HCEC 1CT (cell line): ENCODE measurements at places on chromosomes 5 and 9.

DNA sequence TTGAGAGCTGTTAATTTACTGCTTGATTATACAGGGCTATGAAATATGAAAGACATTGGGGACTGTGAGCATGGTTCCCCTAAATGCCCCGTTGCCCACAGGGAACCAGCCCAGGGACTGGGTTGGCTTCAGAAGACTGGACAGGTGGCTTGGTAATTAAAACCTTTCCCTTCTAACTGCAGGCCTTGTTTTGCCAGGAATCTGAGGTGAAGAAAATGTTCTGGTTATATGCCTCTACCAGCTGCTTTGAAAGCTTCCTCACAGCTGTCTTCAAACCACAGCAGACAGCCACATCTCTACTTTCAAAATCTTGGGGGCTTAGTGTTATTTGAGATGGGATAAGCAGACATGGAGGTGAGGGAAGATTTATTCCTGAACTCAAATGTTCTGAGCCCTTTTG lies 153.3 kb upstream of the SPRY4 start:
- DNase-seq: no peak

- DNase-seq: no peak
Measured at GRCh38 chr5:168590666-168591065, 11.5 kb upstream of the PANK3 start.

DNA sequence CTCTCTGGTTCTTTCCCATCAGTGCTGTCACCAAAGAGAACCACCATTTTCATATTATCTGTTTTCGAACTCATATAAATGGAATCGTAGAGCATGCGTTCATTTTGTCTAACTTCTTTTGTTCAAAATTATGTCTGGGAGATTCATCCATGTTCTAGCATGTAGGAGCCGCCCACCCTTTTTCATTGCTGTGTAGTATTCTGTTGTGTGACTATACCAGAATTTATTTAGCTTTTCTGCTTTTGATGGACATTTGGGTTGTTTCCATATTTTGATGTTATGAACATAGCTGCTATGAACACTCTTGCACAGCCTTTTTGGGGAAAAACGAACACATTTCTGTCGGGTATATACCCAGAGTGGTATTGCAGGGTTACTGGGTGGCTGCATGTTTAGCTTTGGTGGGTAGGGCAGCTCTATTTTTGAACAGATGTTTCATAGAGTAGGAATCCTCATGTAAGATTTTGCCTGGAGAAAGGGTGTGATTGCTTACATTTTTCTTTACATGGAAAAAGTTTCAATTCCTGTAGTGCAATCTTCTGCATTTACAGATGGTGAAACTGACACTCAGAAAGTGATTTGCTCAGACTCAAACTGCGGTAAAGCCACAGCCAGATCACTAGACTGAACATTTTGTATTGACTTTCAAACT lies 100.2 kb upstream of the IL12B start:
- no peak for DNase-seq

DNA sequence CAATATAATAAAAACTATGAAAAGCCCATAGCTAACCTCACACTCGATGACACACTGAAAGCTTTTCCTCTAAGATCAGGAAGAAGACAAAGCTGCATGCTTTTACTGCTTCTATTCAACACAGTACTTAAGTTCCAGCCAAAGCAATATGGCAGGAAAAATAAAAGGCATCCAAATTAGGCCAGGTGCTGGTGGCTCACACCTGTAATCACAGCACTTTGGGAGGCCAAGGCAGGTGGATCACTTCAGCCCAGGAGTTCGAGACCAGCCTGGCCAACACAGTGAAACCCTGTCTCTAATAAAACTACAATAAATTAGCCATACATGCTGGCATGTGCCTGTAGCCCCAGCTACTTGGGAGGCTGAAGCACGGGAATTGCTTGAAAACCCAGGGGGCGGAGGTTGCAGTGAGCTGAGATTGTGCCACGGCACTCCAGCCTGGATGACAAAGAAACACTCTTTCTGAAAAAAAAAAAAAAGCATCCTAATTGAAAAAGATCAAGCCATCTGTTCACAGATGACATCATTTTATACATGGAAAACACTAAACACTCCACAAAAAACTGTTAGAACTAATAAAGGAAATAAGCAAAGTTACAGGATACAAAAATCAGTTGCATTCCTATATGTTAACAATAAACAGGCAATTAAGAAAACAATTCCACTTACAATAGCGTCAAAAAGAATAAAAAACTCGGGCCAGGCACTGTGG lies 17.9 kb downstream of the ZFR start:
- DNase-seq: no peak

GRCh38 chr5:111372799-111373198 lies 139.5 kb downstream of the STARD4 start:
- no peak for DNase-seq

- DNase-seq: no peak
Measured at GRCh38 chr9:127426756-127427155, 2.6 kb downstream of the ZNF79 start.

DNA sequence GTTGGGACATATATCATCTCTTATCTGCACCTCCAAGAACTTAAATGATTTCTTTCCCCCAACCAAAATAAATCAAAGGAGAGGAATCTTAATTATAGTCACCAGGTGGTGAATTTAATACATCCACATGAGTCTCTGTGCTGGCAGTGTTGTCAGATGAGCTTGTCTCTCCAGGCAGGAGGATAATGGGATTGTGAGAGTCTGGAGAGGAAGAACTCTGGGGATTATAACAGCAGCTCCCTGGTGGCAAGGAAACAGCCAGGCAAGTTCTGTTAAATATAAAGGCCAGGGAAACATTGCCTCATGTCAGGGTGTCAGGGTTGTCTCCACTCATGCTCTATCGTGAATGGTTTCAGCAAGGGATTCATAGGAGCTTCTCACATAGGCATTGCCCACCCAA lies 80.8 kb downstream of the TLR4 start:
- DNase-seq: no peak

DNA sequence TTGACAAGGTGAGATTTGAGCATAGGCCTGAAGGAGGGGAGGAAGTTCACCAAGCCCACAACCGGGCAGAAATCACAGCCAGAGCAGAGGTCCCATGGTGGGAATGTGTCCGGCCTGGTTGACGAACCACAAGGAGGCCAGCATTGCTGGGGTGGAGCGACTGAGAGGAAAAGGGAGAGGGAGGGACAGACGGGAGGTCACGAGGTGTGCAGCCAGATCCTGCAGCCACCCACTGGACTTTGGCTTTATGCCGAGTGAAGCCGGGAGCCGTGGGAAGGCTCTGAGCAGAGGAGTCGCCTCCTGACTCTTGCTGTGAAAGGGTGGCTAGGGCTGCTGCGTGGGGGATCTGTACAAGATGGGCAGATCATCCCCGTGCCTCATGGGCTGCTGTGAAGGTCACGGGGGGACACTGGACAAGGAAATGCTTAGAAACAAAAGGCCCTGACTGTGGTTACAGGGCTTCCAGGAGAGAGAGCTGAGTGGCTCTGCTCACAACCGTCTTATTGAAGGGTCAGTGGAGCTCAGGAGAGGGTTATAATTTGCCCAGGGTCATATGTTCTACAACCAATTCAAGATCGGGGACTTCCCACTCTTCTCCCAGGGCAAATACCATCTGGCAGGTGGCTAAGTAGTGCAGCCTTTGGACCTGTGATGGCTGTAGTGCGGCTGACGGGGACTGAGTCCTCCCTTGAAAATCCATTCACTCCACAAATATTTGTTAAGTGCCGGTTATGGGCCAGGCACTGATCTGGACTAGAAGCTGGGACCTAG lies 15.6 kb upstream of the CD74 start:
- DNase-seq: no peak

GRCh38 chr5:163379298-163380155 lies 57.9 kb upstream of the CCNG1 start:
- peak; percentile 76 for DNase-seq

- DNase-seq: no peak
Measured at GRCh38 chr5:107483231-107484024, 187.3 kb downstream of the EFNA5 start.

DNA sequence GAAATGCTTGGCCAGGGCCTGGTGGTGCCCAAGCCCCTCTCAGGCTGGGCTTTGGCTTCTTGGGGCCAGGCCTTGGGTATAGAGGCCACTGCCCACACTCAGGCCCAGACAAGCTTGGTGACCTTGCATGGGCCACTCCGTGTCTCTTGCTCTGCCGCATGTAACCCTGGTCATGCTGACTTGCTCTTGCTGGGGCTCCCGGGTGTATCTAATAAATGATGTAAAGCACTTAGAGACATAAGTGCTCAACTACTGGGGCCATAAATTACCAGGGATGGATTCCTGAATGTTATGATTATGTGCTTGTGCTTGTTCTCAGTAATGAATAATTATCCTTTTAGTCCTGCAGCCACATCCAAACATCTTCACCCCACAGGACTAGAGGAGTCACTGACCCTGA lies 54.0 kb downstream of the C5orf15 start:
- no peak for DNase-seq

DNA sequence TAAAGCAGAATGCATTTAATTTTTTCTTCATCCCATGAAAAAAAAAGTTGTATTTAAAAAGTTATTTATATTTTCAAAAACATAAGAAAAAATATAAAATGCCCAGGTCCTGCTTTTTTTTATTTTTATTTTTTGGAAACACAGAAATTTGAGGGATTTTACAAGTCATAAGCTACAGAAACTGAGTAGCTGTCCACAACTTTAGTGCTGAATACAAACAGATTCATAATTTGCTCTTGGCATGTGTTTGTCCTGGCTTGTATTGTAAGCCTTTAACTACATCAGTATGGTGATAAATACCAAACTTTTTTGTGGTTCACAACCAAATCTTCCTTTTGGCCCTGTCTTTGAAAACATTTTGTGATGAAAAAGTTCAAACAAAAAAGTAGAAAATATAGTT lies 7.5 kb upstream of the PLCXD3 start:
- peak; percentile 25 for DNase-seq

DNA sequence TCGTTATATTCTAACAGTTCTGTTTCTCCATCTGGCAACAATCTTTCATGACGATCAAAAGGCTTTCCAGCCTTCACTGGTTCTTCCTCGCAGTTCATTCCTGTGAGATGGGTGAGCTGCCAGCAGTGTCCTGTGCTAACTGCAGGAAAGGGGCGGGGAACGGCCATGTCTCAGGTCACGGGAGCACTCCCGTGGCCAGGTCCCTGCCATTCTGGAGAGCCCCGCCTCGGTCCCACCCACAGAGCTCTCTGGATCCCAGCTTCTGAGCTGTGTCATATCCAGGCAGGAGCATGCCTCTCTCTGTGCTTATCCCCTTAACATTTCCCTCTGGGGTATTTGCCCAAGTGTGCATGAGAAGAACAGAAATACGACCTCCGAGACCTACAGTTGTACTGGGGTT lies 297.8 kb upstream of the IRX2 start:
- DNase-seq: no peak

- DNase-seq: no peak
Measured at GRCh38 chr5:37492778-37493555, 113.8 kb downstream of the WDR70 start.

DNA sequence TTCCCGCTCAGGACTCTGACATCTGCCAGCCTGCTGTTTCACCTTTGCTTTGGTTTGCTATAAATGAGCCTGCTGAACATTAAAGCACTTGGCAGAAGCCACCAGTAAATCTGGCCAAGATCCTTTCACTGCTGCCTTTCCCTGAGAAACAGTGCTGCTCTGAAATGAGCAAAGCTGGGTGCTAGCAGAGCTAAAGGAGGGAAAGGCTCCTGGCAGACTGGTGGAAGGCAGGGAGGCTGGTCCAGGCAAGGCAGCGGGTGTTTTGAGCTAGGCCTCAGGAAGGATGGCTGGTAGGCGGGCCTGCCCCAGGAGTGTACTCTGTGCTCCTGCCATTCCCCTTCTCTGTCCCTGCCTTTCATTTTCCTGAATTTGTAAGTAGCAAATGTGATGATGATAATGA lies 52.5 kb upstream of the PTGS1 start:
- no peak for DNase-seq

GRCh38 chr5:124908581-124909451 lies 162.4 kb upstream of the ZNF608 start:
- DNase-seq: no peak

DNA sequence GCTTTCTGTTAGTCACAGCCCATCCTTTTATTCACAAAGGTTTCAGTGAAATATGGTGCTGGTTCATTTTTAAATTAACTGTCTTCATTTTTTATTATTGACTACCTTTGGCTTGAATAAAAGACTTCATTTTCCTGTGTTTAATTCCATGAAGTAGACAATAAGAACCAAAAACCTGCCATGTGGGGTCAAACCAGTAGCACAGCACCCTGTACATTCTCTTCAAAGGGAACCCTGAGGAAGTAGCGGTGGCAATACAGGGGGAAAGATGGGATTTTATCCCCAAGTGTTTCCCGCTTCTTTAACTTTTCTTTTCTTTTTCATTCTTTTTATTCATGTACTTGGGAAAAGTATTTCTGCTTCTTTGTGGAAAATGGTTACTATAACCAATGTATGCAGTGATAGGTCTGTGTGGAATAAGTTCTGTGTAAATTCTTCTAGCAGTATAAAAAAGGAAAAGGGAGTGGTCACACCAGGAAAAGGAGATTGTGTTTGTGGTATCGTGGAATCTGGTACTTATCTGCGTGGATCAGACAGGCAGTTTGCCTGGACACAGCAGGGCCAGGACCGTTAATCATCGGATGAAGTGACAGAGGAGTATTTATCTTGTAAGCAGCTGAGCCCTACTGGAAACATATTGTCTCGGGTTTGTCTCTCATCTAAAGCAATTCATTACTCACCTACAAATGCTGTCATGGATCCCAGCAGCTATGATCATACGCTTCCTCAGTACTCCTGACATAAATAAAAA lies 94.2 kb downstream of the PPIC start:
- peak; percentile 9 for DNase-seq

DNA sequence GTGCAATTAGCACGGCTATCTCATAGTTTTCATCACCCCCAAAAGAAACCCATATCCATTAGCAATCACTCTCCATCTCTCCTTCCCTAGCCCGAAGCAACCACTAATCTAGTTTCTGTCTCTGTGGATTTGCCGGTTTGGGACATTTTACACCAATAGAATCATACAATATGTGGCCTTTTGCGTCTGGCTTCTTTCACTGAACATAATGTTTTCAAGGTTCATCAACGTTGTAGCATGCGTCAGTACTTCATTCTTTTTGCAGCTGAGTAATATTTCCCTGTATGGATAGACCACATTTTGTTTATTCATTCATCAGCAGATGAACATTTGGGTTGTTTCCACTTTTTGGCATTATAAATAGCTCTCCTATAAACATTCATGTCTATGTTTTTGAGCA lies 75.4 kb upstream of the TBC1D2 start:
- peak; percentile 97 for DNase-seq

DNA sequence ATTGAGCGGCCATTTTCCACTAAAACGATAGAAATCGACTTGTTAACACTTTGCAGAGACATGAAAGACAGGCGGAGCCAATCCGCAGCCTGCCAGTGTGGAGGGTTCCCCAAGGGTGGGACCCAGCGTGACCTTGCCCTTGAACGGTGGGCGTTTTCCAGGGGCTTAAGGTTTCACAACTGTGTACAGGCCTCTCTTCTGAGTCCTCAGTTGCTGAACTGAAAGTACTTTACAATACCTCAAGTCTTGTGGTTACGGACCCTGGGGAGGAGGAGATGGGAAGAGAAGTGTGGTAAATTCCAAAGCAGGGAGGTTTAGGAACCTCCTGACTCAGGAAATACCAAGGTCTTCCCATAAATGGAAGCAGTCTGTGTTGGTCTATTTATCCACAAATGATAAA lies 68.2 kb upstream of the CKMT2 start:
- DNase-seq: no peak

- no peak for DNase-seq
Measured at GRCh38 chr9:1100945-1101344, 50.8 kb downstream of the DMRT2 start.
